ENCODE measurements at places on chromosomes 11 and 22. TPM values are rescaled to one million over a fixed set of nuclear protein-coding genes. Genes with fewer than 3 reads are reported as not detected.

GRCh38 chr11:106271686-106272085 lies 194.2 kb downstream of the AASDHPPT start:
- H3K36me3 ChIP-seq, result peaks cover 6% of the 10 kb centered on the region
- H3K27ac ChIP-seq, result no peak overlapping the region
- H3K4me1 ChIP-seq, result peaks cover 3% of the 10 kb centered on the region
- H3K4me3 ChIP-seq, result no peak overlapping the region
- no peak for DNase-seq

Gene SLC22A9
- total RNA-seq, result not detected

DNA sequence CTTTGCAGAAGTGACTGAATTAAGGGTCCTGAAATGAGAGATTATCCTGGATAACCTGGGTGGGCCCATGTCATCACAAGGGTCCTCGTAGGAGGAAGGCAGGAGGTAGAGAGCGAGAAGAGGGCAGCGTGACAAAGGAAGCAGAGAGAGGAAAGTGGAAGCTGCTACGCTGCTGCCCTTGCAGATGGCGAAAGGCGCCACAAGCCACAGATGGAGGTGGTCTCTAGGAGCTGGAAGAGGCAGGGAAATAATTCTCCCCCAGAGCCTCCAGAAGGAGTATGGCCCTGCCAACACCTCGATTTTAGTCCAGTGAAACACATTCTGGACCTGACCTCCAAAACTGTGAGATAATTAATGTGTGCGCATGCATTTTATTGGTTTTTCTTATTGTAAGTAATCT lies 13.4 kb downstream of the TMEM184B start:
- no peak overlapping the region for H3K4me3 ChIP-seq
- H3K36me3 ChIP-seq, result peaks cover 8% of the 10 kb centered on the region
- H3K4me1 ChIP-seq, result peaks cover 34% of the 10 kb centered on the region
- peak overlapping the region; percentile 91 for H3K27ac ChIP-seq

Gene CRYBB3
- total RNA-seq, result 0.54 TPM

- H3K27ac ChIP-seq, result no peak overlapping the region
- H3K27me3 ChIP-seq, result peaks cover 38% of the 10 kb centered on the region
- DNase-seq, result no peak
- H3K4me3 ChIP-seq, result no peak overlapping the region
- no peaks in the 10 kb centered on the region for H3K4me1 ChIP-seq
Measured at GRCh38 chr11:45385423-45385822, 99.3 kb upstream of the SYT13 start.

DNA sequence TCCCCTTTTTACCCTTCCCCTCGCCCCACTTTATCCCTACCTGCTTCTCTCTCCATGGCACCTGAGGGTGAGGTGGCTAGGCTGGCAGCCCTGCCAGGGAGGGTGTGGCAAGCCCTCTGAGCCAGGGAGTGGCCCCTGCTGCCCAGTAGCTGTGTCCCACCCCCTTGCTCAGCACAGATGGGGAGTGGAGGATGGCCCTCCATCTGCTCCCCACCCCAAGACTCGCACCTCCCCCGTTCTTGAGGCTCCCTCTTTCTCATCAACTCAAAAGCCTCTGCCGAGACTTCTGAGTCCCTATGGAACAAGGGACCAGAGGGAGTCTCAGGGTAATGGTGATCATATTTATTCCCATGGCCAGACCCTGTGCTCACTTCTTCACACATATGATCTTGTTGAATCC lies 1.7 kb downstream of the TMEM151A start:
- no peak overlapping the region for H3K27ac ChIP-seq
- no peak for DNase-seq
- no peaks in the 10 kb centered on the region for H3K36me3 ChIP-seq
- H3K4me1 ChIP-seq, result peaks cover 25% of the 10 kb centered on the region
- peaks cover 59% of the 10 kb centered on the region for H3K27me3 ChIP-seq

GRCh38 chr22:49502126-49502826 lies 325.4 kb downstream of the BRD1 start:
- no peak overlapping the region for H3K4me3 ChIP-seq
- H3K4me1 ChIP-seq, result no peaks in the 10 kb centered on the region
- no peak for DNase-seq
- peaks cover 3% of the 10 kb centered on the region for H3K27me3 ChIP-seq
- no peak overlapping the region for H3K27ac ChIP-seq
- H3K36me3 ChIP-seq, result no peaks in the 10 kb centered on the region

DNA sequence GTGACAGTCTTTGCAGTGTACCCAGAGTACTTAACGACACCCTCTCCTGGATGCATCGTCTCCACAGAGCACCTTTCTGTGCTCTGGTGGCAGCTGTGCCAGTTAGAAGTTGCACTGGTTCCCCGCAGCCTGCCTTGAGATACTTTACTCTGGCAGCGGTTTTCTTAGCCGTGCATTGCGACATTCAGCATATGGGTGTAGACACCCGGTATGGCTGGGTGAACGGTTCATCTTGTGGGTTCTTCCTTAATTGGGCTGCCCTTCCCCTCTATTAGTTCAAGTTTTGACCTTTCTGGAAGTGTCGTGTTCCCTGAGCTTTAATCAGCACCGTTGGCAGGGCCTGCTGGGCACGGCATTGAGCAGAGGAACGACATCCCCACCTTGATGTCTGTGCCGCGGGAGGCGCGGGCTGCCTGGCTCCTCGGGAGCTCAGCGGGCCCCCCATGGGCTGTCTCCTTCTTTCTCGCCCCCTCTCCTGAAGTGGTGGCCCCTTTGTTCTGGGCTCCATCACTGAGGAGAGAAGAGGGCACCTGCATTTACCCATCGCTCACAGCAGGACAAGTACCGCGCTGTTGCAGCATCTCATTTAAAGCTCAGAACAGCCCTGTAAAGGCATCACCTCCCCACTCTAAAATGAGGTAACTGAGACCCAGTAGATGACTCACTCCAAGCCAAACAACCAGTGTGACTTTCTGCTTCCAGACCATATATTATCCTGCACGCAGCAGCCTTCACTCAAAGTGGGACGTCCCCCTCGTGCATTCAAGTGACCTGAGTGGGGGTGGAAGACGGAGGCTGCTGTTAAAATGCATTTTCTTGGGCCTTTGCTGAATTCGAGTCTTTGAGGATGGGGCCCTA lies 13.3 kb downstream of the FAM83F start:
- peaks cover 35% of the 10 kb centered on the region for H3K4me1 ChIP-seq
- H3K4me3 ChIP-seq, result no peak overlapping the region
- H3K27me3 ChIP-seq, result peaks cover 3% of the 10 kb centered on the region

Gene NPTXR
- 9.6 TPM for total RNA-seq

Gene NXPE2
- total RNA-seq, result 0.34 TPM

- no peaks in the 10 kb centered on the region for H3K36me3 ChIP-seq
- no peak overlapping the region for H3K4me3 ChIP-seq
- H3K27me3 ChIP-seq, result peaks cover 65% of the 10 kb centered on the region
- H3K27ac ChIP-seq, result no peak overlapping the region
- no peaks in the 10 kb centered on the region for H3K4me1 ChIP-seq
Measured at GRCh38 chr22:22753526-22754267, 109.3 kb downstream of the GGTLC2 start.

Gene ZP1
- 0.31 TPM for total RNA-seq

- H3K36me3 ChIP-seq, result no peaks in the 10 kb centered on the region
- DNase-seq, result no peak
- no peaks in the 10 kb centered on the region for H3K4me1 ChIP-seq
Measured at GRCh38 chr11:43567396-43567975, 113.1 kb upstream of the HSD17B12 start.

- H3K36me3 ChIP-seq, result no peaks in the 10 kb centered on the region
- no peak for DNase-seq
- no peak overlapping the region for H3K4me3 ChIP-seq
- H3K27ac ChIP-seq, result no peak overlapping the region
Measured at GRCh38 chr11:117480221-117480620, 152.6 kb downstream of the CEP164 start.

Gene UPK3A
- total RNA-seq, result 0.87 TPM

- no peaks in the 10 kb centered on the region for H3K4me1 ChIP-seq
- H3K27ac ChIP-seq, result no peak overlapping the region
- DNase-seq, result no peak
- no peaks in the 10 kb centered on the region for H3K36me3 ChIP-seq
- peaks cover 2% of the 10 kb centered on the region for H3K27me3 ChIP-seq
Measured at GRCh38 chr11:94201004-94201465, 72.4 kb downstream of the PANX1 start.

Gene KLHL35
- total RNA-seq, result 0.67 TPM

GRCh38 chr22:29700206-29700899 lies 19.4 kb upstream of the CABP7 start:
- no peak overlapping the region for H3K4me3 ChIP-seq
- no peak for DNase-seq
- peaks cover 44% of the 10 kb centered on the region for H3K27me3 ChIP-seq
- H3K4me1 ChIP-seq, result peaks cover 10% of the 10 kb centered on the region

DNA sequence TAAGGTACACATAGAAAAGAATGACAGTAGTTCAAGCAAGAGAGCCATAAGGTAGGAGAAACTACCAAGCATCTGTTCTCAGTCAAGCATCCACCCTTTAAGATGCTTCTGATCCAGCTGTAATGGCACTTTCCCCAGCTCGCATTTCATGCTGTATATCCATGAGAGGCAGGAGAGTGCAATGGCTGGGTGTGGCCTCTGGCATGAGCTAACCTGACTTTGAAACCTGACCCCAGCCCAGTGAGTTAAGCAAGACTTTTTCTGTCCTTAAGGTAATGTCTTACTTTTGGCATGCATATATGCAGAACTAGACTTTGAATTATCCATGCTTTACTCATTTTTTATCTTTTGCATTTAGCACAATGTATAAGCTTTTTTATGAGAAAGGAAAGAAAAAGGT lies 79.8 kb upstream of the CNTN5 start:
- no peak for DNase-seq
- H3K4me1 ChIP-seq, result no peaks in the 10 kb centered on the region
- H3K27me3 ChIP-seq, result no peaks in the 10 kb centered on the region
- no peaks in the 10 kb centered on the region for H3K36me3 ChIP-seq
- H3K27ac ChIP-seq, result no peak overlapping the region
- no peak overlapping the region for H3K4me3 ChIP-seq

DNA sequence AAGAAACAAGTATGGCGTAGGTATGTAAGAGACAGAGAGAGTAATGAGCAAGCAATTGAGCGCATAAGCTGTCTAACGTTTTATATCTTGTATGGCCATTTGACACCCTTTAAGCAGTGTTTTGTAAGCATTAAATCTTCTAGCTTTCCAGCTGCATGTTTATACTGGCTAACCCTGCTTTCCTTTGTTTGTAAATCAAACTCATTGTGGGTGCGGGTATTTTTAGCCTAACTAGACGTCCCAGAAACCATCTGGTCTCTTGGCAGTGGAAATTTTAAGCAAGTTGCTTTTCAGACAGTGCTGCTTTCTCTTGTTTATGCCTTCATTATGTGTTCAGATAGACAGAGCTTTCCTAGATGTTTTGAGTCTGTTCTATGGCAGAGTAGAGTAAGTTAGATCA lies 73.5 kb downstream of the RNF169 start:
- peaks cover 89% of the 10 kb centered on the region for H3K36me3 ChIP-seq
- peaks cover 15% of the 10 kb centered on the region for H3K4me1 ChIP-seq
- no peak overlapping the region for H3K4me3 ChIP-seq
- H3K27me3 ChIP-seq, result no peaks in the 10 kb centered on the region
- H3K27ac ChIP-seq, result no peak overlapping the region

Gene BIRC2
- total RNA-seq, result 39.8 TPM

- H3K36me3 ChIP-seq, result no peaks in the 10 kb centered on the region
- H3K27me3 ChIP-seq, result peaks cover 2% of the 10 kb centered on the region
- no peak for DNase-seq
- peak overlapping the region; percentile 60 for H3K27ac ChIP-seq
Measured at GRCh38 chr11:66996609-66997273, 21.6 kb downstream of the C11orf86 start.

DNA sequence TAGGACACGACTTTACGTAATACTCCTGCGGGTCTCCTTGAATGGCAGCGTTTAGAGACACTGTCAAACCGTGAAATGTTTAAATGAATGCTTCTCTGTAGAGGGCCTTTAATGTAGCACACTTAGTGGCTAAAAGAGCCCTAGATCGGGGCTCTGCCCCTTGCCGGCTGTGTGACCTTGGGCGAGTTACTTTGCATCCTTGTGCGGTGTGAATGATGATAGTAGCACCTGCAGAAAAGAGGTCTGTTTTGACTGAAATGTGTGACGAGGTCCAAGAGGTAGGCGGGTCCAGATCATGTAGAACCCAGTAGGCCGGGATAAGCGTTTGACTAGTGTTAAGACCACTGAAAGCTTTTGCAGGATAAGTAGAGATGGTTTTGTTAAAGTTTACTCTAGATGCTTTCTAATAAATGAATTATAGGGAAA lies 866 bp downstream of the MED17 start:
- DNase-seq, result no peak
- H3K36me3 ChIP-seq, result peaks cover 9% of the 10 kb centered on the region
- H3K4me1 ChIP-seq, result peaks cover 37% of the 10 kb centered on the region
- no peaks in the 10 kb centered on the region for H3K27me3 ChIP-seq
- H3K4me3 ChIP-seq, result peak overlapping the region; percentile 95
- H3K27ac ChIP-seq, result peak overlapping the region; percentile 96
